GM12878 (cell line): ENCODE measurements at places on chromosomes 2 and 18.

DNA sequence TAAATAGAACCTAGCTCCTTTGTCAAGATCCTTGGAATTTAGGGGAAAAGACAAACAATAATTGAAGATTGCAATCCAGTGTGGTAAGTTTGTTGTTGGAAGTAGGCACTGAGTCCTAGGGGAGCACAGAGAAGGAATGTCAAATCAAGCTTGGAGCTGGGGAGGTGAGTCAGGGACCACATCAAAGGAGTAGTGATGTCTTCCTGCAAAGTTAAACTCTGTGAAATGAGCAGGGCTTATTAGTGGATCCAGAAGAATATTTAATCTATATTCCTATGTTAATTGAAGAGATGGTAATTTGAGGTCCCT lies 41.7 kb upstream of the NABP1 start:
- DNase-seq, result no peak

- no peak for DNase-seq
These were observed 616.7 kb upstream of the REG3G start for GRCh38 chr2:78408795-78409118.

DNA sequence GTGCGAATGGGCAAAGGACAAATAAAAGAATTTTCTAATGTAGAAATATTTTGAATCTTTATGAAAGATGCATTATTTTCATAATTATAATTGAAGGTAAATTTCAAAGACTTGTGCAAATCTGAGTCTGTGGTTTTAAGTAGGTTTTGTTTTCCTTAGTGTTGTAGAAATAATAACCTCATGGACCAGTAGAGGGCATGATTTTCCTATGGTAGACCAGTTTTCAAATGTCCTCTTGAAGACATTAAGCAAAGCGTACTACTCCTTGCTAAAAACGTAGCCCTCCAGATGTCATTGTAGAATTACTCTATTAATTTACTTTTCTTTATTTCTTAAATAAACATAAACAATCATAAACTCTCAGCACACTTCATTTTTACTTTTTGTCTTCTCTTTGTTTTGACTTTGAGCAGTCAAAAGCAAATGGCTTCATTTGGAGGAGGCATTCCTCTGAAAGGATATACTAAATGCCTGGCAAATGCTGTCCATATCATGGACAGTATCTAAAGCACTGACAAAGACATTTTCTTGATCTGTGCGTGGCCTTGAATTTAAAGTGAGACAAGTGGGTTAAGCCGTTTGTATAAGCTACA lies 85.8 kb upstream of the FAM237A start:
- no peak for DNase-seq

DNA sequence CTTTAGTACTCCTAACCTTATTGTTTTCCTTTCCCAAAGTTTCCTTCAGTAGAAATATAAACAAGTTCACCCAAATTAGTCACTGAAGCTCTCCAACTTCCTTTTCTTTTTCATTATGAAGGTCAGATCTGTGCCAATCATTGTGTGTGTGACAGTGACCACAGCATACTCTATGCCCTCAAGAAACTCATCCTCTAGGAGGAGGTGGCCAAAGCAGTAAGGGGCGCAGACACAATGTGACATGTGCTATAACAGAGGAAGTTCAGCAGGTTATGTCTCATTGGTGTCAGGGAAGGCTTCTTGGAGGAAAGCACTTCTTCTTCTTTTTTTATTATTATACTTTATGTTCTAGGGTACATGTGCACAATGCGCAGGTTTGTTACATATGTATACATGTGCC lies 60.0 kb upstream of the PSME4 start:
- DNase-seq, result no peak

DNA sequence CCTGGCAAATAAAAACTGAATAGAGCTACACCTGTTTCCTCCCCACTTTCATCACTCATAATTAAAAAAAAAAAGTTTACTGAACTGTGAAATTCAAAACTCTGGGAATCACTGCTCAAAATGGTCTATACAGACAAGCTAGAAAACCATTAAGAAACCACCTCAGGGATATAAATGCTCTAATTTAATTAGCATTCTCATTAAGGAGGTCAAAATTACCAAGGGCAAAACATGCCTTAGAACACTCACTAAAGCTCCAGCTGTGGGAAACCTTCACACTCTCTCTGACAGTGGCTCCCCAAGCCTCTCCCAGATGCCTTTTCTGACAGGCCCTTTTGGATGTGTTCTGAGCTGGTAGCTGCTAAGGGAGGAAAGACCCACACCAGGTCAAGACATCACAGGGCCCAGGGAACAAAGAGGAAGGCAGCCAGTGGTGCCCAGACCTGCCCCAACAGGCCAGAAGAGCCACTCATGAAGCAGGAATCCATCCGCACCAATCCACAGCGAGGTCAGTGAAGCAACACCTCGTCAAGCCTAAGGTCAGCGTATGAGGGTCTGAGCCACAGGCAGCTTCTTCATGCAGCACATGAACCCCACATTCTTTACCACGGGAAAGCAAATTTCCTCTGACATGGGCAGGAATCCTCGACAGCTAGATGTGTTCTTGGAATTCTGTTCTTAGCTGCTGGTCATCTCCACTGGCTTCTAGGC lies 35.6 kb downstream of the XDH start:
- no peak for DNase-seq
